ENCODE measurements at places on chromosomes 1 and 21.

- no peak for DNase-seq
These were observed 7.6 kb upstream of the AADACL4 start for GRCh38 chr1:12636098-12636950.

GRCh38 chr1:152954436-152954835 is 7.4 kb downstream of the SPRR5 start:
- no peak for DNase-seq

DNA sequence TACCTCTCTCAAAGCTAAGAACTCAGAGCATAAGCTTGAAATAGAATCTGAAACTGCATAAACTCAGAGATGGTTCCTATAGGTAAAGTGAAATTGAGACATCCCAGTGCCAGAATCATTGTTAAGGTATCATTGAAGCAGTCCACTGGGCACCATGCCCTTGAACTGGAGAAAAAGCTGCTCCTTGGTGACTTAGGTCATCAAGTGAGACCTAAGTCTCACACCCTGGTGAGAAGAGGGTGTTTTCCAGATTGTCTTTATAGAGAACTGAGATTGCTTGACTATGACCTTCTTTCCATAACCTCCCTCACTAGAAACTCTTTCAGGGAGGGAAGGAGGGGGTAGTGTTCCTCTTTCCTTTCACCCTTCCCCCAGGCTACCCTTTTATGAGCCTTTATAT is 9.4 kb upstream of the ATP6V1G3 start:
- DNase-seq: peak; percentile 69

DNA sequence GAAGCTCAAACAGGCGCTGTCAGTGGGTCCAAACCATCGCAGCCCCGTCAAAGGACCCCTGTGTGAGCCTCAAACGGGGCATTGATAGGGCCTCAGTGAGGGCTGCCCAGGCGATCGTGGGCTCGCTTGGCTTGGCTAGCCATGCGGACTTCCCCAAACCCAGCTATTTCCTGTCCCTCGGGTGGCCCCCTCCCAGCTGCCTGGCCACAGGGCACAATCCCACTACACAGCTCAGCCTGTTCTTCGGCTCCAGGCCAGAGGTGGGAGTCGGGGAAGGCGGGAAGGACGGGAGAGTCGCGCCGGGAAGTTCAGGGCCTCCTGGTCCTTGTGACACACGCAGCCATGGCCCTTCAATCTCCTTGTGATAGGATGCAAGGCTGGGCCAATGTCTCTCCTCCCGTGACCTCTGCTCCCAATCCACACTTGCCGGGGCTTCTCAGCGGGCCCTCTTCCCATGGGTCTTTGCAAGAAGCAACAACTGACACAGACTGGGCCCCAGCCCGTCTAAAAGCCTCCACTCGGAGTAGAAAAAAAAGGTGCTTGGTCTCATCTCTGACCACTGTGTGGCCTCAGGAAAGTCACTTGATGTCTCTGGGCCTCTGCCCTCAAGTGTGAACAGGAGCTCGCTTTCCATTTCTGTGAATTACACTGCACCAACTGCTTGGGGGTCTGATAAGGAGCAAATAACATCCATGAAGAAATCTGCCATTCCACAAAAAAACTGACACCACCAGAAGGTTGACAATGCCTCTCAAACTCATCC is 7.1 kb upstream of the MATN1 start:
- DNase-seq: peak; percentile 68

GRCh38 chr1:216113181-216113580 is 310.1 kb downstream of the USH2A start:
- no peak for DNase-seq

DNA sequence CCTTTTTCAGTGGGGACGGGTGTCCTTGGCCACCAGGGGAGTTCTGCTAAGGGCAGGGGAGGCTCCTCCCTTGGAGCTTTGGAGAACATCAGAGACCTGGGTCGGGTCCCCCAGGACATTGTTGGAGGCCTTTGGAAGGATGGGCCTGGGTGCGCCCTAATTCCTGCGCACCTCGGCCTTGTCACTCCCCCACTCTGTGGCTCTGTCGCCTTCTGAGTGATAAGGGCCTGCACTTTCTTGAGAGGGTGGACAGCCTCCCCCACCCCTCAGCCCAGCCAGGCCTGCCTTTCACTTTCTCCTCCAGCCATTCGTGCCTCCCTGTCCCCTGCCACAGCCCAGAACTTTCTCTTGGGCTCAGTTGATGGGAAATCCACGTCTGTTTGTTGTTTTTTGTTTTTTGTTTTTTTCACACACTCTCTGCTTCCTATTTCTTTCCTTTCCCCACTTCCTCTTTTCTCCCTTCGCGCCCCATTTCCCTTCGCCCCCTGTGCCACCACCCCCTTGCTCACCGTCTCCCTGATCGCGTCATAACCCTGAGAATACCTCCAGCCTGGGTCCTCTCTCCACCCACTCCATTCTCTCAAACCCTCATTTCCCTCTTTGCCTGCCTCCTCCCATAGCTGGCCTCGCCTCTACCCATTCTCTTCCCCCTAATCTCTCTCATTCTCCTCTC is 85.6 kb downstream of the PAX7 start:
- DNase-seq: no peak
